NCI-H1092 treated with DMSO at 0.1 percent for 48 hours (cell line): ENCODE measurements at places on chromosomes 4 and X.

DNA sequence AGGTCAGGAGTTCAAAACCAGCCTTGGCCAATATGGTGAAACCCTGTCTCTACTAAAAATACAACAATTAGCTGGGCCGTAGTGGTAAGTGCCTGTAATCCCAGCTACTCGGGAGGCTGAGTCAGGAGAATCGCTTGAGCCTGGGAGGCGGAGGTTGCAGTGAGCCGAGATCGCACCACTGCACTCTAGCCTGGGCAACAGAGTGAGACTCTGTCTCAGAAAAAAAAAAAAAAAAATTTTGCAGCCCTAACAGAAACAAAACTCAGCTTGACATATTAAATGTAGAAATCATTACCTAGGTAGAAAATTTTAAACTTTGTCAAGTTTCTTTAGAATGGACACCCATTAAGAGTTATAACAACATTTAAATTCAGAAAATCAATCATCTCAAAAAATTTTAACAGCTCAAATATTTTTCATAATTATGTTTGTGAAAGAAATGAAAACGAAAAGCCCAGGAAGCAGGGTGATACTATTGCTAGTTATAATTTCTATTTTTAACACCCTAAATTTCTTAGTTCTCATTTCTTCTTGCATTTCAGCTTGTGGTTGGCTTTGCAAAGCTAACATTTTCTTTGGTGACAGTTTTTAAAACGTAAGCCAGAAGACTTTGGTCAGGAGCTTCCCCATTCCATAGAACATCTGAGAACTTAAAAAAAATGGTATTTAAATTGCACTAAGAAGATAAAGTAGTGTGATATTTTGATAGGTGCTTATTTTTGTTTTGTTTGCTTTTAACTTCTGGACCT, 33.3 kb upstream of the RBBP7 start:
- no peak for DNase-seq

DNA sequence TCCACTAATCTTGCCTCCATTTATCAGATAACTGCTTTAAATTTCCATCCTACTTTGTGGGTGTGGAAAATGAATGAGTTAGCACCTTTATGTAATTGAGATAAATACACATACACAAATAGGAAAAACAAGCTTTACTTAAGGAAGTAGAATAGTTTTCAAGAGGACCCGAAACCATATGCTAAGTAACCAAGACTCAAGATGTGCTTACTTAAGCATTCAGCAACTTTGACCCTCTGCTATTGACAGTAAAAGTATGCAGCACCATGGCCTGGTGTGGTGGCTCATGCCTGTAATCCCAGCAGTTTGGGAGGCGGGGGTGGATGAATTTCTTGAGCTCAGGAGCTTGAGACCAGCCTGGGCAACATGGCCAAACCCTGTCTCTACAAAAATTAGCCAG, 29.9 kb downstream of the RNF175 start:
- DNase-seq = no peak

GRCh38 chr4:140311257-140311835, 62.1 kb upstream of the SCOC start:
- DNase-seq = no peak

- DNase-seq = no peak
Measured at GRCh38 chr4:92035666-92036065, 268.1 kb upstream of the GRID2 start.

DNA sequence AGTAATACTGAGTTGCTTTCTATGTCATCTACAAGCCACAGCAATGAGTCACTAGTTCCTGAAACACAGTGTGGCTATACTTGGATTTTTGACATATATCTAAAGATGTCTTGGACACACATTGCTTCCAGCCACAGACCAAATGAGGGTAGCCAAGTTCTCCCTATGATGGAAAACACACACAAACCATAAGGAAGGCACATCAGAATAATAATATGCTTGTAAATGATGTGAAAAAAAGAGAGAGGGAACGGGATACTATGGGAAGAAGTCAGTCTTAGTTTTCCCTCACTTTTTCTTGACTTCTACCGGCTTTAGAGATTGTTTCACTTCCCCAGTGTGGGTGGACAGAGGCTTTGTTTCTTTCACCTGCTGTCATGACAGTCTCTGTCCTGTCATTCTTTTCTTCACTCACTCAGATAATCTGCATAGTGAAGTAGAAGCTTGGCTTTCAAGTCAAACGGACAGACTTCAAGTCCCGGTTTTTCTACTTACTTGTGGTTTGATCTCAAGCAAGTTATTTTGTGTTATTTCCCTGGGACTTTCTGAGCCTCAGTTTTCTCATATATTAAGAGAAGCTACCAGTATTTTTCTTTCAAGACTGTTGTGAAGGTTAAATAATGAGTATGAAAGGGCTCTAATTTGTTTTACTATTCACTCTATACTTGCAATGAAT, 34.7 kb downstream of the P2RY10 start:
- DNase-seq = no peak

GRCh38 chr4:151025759-151026158, 10.7 kb upstream of the LRBA start:
- no peak for DNase-seq

GRCh38 chr4:74032064-74032463, 6.4 kb downstream of the CXCL3 start:
- no peak for DNase-seq

DNA sequence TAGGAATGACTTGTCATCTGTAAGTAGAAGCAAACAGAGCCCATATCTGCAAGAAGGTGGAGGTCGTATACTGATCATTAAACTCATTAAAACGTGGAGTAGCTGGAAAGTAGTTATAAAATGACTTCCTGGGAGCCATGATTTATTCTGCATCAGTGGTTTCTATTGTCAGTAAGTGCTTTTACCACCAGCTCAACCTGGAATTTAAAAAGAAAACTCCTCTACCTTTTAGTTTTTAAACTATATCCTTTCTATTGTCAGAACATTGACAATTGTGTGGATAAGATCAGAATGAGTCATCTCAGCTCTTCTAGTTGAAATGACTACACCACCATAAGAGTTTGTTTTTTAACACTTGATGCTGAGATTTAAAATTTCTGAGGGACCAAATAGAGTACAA, 651.2 kb upstream of the GALNT7 start:
- no peak for DNase-seq

DNA sequence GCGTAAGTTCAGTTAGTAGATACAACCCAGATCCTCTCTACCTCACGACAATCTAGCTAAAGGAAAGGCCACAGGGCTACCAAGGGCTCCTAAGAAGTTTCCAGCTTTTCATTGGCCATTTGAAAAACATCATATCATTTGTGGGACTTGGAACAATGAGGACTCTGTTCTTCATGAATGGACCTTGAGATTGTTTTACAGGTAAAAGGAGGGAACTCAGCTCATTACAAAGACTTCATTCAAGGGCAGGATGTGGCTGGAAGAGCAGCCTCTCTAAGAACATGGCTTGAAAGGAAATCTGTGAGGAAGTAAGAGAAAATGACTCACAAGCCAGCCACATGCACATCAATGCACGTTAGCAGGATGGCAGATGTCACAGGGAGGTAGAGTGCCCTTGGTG, 105.9 kb upstream of the SLC7A11 start:
- DNase-seq = no peak

DNA sequence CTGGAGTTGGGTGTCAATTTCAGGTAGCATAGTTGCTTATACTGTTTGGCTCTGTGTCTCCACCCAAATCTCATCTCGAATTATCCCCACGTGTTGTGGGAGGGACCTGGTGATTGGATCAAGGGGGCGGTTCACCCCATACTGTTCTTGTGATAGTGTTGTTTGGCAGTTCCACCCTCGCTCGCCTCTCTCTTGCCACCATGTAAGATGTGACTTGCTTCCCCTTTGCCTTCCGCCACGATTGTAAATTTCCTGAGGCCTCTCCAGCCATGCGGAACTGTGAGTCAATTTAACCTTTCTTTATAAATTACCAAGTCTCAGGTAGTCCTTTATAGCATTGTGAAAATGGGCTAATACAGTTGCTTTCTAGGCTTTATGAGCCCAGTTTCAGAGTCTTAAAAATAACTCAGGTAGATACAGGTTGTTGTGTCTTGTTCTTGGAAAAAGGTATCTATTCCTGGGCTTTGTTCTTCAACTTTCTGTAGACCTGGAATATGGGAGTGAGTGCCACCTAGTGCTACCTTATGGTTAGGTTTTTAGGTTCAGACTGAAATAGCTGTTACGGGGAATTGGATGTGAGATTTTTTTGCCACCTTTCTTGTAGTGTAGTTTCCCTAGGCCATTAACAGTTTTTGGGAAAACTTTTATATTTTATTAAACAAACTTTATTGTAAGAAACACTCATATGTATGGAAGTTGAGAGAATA, 15.6 kb downstream of the PGK1 start:
- DNase-seq = no peak

GRCh38 chr4:38866973-38867477, 581 bp upstream of the FAM114A1 start:
- no peak for DNase-seq

DNA sequence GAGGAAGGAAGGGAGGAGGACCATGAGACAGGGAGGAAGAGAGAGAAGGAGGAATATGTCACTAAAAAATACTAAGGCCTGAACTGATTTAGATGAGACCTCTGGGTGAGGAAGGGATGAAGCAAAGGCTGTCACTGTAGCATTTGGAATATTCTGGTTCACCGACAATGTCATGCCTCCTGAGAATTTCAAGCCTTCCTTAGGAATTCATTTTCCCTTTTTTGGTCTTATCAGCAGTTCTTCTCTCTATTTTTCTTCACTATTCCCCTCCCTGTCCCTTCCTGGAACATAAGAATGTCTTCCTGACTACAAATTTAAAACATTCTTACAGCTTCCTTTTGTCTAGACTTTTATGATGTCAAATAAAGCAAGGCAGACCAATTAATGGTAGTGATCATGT, 527.8 kb downstream of the INPP4B start:
- no peak for DNase-seq

DNA sequence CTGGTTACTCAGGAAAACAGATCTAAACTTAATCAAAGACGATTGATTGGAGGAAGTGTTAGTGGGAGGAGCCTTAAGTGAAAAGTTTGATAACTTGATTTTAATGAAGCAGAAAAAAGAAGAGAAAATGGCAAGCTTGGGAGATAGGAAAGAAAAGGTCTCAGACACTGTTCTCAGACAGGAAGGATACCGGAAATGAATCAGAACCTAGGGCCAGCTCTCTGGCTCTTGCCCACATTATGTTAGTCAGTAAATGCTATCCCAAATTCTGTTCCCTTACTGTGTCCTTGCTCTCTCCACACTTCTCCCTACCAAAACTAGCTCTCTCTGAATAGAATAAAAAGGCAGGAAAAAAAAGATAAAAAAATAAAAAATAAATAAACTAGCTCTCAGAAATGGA, 48.6 kb upstream of the TMEM164 start:
- no peak for DNase-seq

DNA sequence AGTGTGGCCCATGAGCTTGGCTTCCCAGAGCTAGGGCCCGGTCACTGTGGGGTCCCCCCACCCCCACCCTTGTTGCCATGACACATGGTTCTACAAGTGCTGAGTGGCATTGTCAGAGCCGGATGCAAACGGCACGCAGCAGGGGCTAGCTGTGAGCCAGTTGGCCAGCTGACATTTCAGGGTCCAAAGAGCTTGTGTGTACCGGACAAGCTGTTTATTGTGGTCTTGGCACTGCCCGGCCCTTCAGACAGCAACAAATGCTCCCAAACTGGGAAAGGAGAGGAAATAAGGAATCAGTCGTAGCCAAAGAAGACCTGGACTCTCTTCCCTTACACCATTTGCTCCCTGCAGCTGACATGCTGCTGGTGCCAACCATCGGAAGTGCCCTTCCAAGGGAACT, 36.8 kb downstream of the TSC22D3 start:
- DNase-seq = no peak

DNA sequence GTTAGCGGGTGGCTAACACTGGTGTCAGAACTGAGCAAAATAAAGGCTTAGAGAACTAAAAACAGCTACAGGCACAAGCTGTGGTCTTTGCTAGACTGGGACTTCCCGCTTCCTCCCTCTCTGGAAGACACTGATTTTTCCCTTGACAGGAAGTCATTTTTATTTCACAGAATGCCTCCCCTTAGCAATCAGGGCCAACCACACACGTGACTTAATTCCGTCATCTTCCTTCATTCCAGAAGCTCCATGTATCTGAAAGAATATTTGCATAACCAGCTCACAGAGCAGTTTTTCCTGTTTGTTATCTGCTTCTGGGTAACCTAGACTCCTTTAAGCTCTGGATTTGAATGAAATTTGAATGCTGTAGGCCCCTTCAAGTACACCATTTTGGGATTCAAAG, 327.5 kb upstream of the FRG1 start:
- DNase-seq = no peak

DNA sequence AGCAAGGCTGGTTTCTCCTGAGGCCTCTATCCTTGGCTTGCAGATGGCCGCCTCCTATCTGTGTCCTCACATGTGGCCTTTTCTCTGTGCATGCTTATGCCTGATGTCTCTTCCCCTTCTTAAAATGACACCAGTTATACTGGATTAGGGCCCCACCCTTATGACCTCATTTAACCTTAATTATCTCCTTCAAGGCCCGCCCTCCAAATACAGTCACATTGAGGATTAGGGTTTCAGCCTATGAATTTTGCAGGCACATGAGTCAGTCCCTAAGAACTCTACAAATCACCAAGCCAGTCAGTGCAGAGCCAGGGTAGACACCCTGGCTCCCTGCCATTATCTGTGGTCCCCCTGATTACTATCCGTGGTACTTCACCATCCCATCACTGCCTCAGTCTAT, 51.6 kb downstream of the MAML3 start:
- DNase-seq = no peak

DNA sequence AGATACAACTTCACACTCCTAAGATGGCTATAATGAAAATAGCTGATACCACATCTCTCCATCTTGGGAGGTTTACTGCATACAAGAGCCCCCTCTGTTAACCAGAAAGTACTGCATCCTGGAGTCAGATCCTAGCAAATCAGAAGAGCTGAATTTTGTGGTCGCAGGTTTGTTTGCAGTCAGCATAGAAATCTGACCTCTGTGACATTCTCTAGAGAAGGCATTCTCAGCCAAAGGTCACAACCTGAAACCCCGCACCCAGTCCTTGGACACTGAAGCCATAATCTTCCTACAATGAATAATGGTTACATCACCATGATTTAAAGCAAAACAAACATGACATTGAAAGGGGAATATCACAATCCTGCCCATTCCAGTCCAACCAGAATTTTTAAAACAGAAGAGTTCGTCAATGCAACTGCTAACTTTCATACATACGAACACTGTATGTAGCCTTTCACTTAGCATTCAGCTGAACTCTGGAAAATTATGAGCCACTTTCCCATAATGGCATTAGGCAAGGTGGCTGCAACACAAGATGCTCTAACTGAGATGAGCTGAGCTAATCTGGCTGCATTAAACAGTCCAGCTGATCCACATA, 17.6 kb downstream of the HS6ST2 start:
- DNase-seq = no peak

DNA sequence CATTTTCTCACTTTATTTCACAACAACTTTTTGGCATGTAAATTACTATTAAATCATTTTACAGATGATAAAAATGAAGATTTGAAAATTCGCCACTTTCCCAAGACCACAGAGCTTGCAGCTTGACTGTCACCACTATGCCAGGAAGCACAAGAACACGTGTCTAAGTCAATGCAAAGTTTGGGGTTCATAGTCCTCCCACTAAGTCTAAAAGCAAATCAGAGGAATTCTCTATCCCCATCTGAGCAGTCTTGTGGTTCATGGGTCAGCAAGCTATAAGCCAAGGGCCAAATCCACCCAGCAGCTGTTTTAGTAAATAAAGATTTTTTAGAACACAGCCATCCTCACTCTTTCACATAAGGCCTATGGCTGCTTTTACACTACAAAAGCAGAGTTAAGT, 833.3 kb upstream of the INTU start:
- DNase-seq = no peak
